Mammary epithelial cell (primary cell): ENCODE measurements at places on chromosomes 1 and 21.
A peak's percentile ranks its signal among the peaks of the same experiment; 100 is the strongest.

GRCh38 chr1:98157524-98158313 is 236.9 kb upstream of the DPYD start:
- no peak for DNase-seq

- DNase-seq: no peak
These were observed 366.6 kb upstream of the NCAM2 start for GRCh38 chr21:20631633-20632032.

GRCh38 chr1:1665815-1666251 is 7.0 kb upstream of the CDK11B start:
- DNase-seq: no peak

DNA sequence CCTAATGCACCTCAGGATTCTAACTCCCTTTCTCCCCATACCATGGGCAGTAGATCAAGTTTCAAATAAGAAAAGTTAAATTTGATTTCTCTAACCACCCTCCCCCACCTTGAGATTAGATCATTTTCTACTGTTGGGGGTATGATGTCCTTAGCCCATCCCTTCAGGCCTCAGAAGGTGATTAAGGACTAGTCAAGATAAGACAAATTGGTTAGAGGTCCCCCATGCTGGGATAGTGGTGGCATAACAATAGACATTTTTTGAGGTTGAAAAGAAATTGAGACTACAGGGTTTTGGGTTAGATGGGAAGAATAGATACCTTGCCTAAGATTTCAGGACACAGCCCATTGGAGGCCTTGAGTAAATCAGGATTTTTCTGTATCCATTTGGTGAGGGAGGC is 2.5 kb downstream of the CFAP126 start:
- DNase-seq: no peak

- DNase-seq: no peak
These were observed 9.9 kb downstream of the GSTM5 start for GRCh38 chr1:109721971-109722370.

DNA sequence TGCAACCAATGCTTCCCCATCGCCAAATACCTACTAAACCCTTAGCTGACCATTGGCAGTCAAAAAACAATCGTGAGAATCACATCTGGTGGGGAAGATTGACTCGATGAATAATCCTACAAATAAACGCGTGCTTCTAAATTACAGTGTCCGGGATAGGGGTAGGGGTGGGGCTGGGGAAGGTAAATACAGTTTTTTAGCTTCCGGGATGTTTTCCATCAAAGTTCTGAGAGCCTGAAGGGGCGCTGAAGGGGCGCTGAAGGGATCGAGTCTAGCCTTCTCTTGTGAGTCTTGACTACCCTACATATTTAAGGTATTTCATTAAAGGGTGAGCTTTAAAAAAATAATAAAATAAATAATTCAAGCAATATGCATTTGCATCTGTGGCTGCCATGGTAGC is 40.5 kb downstream of the RRAGC start:
- DNase-seq: no peak

DNA sequence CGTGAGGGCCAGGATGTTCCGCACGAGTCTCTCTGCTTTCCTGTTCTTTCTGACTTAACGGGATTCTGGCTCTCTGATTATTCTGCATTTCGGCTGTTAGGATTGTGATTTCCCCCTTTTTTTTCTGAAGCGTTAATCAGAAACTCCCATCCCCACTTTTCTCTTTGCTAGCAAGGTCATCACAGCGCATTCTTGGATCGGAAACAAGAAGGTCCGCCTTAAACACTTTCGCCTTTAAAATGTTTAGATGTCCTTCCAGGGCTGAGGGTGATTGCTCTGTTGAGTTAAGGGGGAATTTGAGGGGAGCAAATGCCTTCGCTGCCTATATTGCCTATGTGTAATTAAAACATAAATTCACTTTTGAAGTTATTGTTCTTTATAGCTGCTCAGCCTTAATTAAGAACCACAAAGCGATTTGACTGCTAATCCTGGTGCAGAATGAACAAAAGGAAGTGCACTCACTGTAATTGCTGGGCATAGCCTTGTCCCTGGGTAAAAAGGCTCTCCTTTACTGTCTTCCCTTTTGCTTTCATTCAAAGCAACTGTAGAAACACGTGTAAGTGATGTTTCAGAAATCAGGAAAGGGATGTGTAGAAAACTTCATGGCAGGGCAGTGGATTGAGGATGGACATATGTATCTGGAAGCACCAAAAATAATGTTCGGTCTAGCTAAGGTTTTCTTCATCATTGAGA is 1.2 kb downstream of the LAMC1 start:
- peak; percentile 33 for DNase-seq

DNA sequence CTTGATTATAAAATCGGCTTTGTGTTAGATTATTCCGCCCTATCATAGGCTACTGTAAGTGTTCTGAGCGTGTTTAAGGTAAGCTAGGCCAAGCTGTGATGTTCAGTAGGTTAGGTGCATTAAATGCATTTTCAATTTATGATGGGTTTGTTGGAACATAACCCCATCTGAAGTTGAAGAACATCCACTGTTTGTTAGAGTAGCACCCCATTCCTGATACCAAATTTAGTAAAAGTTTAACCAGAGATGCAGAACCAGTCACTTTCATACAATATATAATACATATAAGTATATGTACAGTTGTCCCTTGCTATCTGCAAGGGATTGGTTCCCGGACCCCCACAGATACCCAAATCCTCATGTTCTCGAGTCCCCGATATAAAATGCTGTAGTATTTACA is 16.1 kb downstream of the UBASH3A start:
- DNase-seq: no peak

- no peak for DNase-seq
These were observed 310.7 kb downstream of the DUSP10 start for GRCh38 chr1:221431068-221431651.

GRCh38 chr1:165114022-165114888 is 242.3 kb downstream of the LMX1A start:
- peak; percentile 38 for DNase-seq

DNA sequence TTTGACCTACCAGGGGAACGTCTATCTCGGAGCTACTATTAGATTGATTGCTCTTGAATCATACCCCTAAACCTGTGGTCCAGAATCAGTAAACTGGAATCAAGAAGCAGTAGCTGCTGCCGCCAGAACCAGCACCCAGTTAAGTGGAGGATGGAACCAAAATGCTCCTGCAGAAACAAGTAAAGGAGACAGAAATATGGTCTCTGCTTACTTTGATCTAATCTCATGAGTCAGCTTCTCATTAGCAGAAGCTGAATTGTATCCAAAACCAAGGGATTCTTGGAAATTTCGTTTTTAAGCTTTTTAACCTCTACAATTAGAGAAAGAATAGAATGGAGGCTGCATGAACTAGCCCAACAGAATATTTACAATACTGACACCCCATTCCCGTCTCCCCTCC is 42.6 kb upstream of the PIGV start:
- no peak for DNase-seq

GRCh38 chr21:34693192-34693810 is 24.5 kb downstream of the CLIC6 start:
- DNase-seq: peak; percentile 39

- no peak for DNase-seq
These were observed 179.8 kb downstream of the DYRK1A start for GRCh38 chr21:37546299-37546908.

DNA sequence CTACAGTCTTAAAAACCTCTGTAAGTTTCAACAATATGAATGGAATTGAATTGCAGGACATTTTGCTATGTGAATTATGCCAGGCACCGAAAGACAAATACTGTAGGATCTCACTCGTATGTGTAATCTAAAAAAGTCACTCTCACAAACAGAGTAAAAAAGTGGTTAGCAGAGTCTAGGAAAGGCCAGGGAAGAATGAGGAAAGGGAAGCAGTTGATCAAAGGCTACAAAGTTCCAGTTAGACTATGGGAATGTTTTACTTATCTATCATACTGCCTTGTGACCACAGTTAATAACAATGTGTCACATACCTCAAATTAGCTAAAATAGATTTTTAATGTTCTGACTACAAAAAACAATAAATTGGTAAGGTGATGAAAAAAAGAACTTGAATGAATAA is 565.4 kb upstream of the BRINP3 start:
- no peak for DNase-seq
